ENCODE measurements at places on chromosomes 1 and 21.

GRCh38 chr21:30206551-30207251, 9.2 kb downstream of the CLDN8 start:
- no peak for DNase-seq

GRCh38 chr1:156551066-156551643, 21.2 kb downstream of the IQGAP3 start:
- DNase-seq, result no peak

GRCh38 chr1:82446955-82447354, 646.2 kb downstream of the ADGRL2 start:
- DNase-seq, result no peak

DNA sequence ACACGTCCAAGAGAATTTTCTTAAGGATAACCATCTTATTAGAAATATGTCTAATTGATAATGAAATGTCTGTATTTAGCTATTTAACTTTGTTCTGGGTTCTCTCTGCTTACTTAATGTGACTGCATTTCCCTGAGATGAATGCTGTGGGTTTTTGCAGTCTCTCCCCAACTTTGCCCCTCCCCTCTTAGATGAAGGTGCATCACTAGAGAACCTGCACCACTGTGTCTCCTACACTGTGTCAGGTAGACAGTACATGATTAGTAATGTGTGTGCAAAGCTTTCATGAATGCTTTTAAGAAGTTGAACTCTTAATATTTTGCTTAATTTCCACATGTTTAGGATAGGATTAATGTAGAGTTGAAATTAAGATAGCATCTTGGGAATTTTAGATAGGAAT, 51.7 kb downstream of the LRRC8D start:
- no peak for DNase-seq

GRCh38 chr1:154157520-154158306, 2.8 kb upstream of the NUP210L start:
- peak; percentile 29 for DNase-seq

GRCh38 chr1:110890474-110891196, 17.7 kb downstream of the CD53 start:
- DNase-seq, result no peak

GRCh38 chr1:204171751-204172178, 5.6 kb upstream of the REN start:
- DNase-seq, result no peak

- no peak for DNase-seq
Measured at GRCh38 chr1:24164004-24164403, 21.1 kb upstream of the IL22RA1 start.

Measured in uterus (tissue), 4 donors.